Muscle of arm (tissue), 14 donors: ENCODE measurements at places on chromosomes 7 and 10. TPM values are rescaled to one million over a fixed set of nuclear protein-coding genes. Genes with fewer than 3 reads are reported as not detected.

UPK3BL2 gene
- polyA plus RNA-seq: 24.0 TPM

FKBP9 gene
- polyA plus RNA-seq: 170 TPM

GBX1 gene
- polyA plus RNA-seq: 1.5 TPM

EBLN1 gene
- polyA plus RNA-seq: not detected

PTPRZ1 gene
- 45.1 TPM for polyA plus RNA-seq

VIPR2 gene
- polyA plus RNA-seq: 9.0 TPM

STEAP4 gene
- polyA plus RNA-seq: 3.0 TPM

REEP3 gene
- polyA plus RNA-seq: 19.9 TPM

TEX36 gene
- polyA plus RNA-seq: not detected

LRRC4 gene
- 3.3 TPM for polyA plus RNA-seq

LBX1 gene
- 6.2 TPM for polyA plus RNA-seq

HYAL4 gene
- not detected for polyA plus RNA-seq

ABHD11 gene
- 10.5 TPM for polyA plus RNA-seq

PON1 gene
- polyA plus RNA-seq: 0.40 TPM

DNA sequence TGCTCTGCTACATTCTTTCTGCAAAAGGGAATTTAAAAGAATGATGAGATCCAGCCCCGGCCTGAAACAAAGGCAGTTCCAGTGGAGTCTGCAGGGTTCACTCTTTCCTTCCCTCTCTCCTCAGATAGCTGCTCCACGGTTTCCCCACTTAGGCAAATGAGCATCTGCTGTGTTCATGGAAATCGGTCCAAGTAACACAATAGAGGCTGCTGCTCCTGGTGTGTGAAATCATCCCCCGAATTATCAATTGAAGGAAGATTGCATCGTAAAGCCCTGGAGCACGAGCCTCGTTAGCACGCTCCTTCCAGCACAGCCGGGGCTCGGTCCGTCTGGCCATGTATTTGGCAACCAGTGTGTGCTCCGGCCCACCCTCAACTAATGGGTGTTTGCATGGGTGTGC lies 108.3 kb upstream of the DPP6 start:
- peak; percentile 11 for DNase-seq

- no peak for DNase-seq
Observed at GRCh38 chr7:138958391-138958956, 22.7 kb downstream of the KIAA1549 start.

- peak; percentile 35 for DNase-seq
Observed at GRCh38 chr10:75654772-75655171, 223.3 kb downstream of the LRMDA start.

GRCh38 chr10:132498562-132499366 lies 38.8 kb upstream of the INPP5A start:
- no peak for DNase-seq

DNA sequence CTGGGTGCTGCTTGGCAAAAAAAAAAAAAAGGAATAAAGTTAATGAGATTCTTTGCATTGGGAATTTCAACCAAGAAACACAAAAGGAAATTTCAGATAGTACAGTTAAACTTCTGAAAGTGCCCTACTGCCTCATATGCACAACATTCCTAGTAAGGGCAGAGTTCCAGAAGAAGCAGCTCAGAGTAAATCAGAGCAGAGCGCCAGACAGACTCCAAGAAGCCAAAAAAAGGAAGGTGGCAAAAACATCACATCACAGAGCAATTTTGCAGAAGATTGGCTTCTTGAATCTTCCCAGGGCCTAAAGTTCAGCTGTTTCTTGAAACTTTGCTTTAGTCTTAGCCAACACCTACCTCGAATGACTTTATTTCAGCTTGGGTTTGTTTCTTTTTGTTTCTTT lies 544.1 kb downstream of the XPNPEP1 start:
- DNase-seq: peak; percentile 9

DNA sequence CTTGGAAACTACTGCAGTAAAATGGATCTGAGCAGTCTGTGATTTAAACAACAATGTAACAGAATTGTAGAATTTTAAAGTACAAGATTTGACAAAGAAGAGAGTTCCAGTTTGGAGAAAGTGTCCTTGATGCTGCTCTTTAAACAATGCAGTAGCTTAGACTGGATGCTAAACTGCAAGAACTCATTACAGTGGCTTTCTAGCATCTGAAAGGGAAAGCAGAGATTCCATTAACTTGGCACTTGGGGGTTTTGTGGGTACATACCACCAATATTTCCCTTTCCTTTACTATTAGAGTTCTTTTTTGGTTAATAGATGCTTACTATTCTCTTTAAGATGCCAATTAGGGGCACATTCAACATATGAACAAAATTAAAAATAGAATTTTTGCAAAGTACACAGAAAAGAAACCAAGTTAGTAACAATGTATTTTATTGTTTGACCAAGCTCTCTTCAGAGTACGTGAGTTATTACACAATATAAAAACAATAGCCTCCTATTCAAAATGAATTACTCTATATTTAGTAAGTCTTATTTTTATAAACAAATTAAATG lies 11.9 kb downstream of the PSTK start:
- DNase-seq: no peak

- DNase-seq: no peak
Observed at GRCh38 chr10:60041489-60042133, 135.3 kb upstream of the CCDC6 start.

DNA sequence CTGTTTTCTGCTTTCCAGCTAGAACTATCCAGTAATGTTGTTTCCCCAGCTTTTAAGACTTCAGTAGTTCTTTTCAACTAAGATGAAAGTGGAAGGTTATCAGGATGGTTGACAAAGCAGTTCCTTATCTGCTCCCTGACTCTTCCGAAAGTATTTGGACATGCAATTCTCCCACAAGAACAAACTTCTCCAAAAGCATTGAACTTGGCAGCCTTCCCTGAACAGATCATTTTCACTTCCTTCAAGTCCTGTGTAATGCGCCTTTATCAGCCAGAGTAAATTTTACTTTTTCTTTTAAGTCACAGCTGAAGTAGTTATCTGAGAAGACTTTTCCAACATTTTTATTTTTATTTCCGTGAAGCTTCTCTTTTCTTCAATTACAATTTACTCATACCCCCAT lies 39.7 kb downstream of the CDC14C start:
- DNase-seq: peak; percentile 48

GRCh38 chr10:22489467-22489866 lies 144.2 kb downstream of the SPAG6 start:
- no peak for DNase-seq

DNA sequence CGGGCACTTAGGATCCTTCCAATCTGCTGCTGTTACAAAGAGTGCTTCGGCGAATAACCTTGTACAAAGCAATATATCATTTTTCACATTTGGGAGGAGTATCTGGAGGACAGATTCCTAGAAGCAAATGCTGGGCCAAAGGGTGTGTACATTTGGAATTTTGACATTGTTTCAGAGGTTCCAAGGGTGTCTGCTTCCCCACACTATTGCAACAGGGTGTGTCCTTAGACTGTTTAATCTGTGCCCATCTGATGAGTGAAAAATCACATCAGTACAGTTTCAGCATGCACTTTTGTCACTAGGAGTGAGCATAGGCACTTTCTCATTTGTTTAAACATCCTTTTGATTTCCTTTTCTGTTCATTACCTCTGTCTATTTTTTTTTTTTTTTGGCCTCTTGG lies 8.6 kb upstream of the ELFN1 start:
- DNase-seq: no peak

GRCh38 chr7:2629746-2630681 lies 1.8 kb upstream of the TTYH3 start:
- DNase-seq: no peak
